Endodermal cell (in vitro differentiated cells): ENCODE measurements at places on chromosomes 2 and 18.

- DNase-seq: no peak
- H3K4me3 ChIP-seq: no peak overlapping the region
- no peaks in the 10 kb centered on the region for H3K27me3 ChIP-seq
- H3K36me3 ChIP-seq: no peaks in the 10 kb centered on the region
- no peak overlapping the region for H3K27ac ChIP-seq
These were observed 140.9 kb downstream of the MCFD2 start for GRCh38 chr2:46774499-46775228.

DNA sequence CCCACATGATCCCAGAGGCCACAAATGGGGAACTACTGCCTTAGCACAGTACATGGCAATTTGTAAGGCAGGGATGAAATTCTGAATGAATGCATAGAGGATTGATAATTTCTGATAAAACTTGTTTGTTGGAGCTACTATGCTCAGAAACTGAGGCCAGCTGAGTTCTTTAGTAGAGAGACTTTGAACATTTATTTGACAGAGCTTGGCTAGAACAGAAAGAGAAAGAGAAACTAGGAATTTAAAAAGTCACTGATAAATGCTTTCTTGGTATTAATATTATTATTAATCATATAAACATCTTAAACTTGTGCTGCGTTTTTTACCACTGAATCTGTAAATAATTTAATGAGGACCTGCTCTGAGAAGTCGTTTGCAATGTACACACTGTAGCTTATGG is 923.7 kb upstream of the CNTNAP5 start:
- no peaks in the 10 kb centered on the region for H3K36me3 ChIP-seq
- no peak for DNase-seq
- no peak overlapping the region for H3K27ac ChIP-seq
- no peaks in the 10 kb centered on the region for H3K27me3 ChIP-seq
- peaks cover 3% of the 10 kb centered on the region for H3K4me1 ChIP-seq
- no peak overlapping the region for H3K4me3 ChIP-seq

- no peak for DNase-seq
- no peaks in the 10 kb centered on the region for H3K27me3 ChIP-seq
- no peak overlapping the region for H3K27ac ChIP-seq
- no peak overlapping the region for H3K4me3 ChIP-seq
These were observed 24.1 kb upstream of the NABP1 start for GRCh38 chr2:191653667-191654391.

DNA sequence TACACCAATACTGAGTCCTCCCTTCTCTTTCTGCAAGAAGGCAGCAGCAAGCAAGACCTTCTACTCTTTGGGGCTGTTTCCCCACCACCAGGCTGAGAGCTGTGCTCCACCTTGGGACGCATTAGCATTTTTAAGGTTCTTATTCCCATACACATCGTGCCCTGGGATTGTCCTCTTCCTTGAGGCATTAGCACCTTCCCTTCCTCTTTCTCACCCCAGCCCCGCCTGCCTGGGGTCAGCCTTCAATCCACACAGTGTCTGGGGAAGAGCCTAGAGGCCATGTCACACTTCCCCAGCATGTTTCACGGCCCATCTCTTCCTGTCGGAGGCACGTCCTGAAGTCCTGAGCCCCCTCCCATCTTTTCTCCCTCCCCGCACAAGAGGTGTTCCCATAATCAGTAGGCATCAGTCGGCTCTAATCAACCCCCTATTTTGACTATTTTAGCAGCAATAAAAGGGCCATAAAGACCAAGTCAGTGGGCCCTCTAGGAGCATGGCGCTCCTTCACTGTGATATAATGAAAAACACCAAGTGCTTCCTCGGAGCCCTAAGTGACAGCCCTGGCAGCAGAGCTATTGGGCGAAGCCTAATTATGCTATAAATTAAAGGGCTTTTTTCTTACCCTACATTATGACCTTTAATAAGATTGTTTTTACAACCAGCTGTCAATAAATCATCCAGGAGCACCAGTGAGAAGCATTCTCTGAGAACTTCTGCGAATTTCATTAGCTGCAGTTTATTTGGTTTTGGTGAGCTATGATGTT is 55.0 kb upstream of the PKDCC start:
- peak; percentile 90 for DNase-seq
- no peaks in the 10 kb centered on the region for H3K27me3 ChIP-seq
- no peaks in the 10 kb centered on the region for H3K4me1 ChIP-seq
- no peaks in the 10 kb centered on the region for H3K36me3 ChIP-seq

- no peak overlapping the region for H3K4me3 ChIP-seq
- DNase-seq: no peak
- H3K27ac ChIP-seq: no peak overlapping the region
- H3K36me3 ChIP-seq: no peaks in the 10 kb centered on the region
- no peaks in the 10 kb centered on the region for H3K27me3 ChIP-seq
- peaks cover 3% of the 10 kb centered on the region for H3K4me1 ChIP-seq
These were observed 11.3 kb upstream of the MALL start for GRCh38 chr2:110126906-110127305.

GRCh38 chr18:22985250-22985649 is 52.1 kb downstream of the RBBP8 start:
- peaks cover 61% of the 10 kb centered on the region for H3K36me3 ChIP-seq
- no peak for DNase-seq
- H3K27ac ChIP-seq: no peak overlapping the region
- no peaks in the 10 kb centered on the region for H3K27me3 ChIP-seq
- H3K4me3 ChIP-seq: no peak overlapping the region

DNA sequence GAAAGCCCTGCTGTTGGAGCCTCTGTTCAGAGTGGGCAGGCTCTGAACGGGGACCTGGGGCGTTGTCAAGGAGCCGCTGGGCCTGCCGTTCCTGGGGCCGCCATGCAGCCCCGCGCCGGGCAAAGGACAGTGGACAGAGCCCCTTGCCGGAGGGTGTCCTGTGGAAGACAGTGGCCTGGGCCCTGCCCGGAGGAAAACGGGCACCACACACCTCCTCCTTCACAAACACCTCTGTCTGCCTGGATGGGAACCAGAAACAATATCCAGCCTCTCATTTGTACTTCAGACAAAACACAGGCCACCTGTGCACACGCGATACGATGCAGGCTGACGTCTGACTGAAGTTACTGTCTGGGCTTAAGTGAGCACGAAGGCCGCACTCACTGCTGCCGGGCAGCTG is 233.7 kb downstream of the TWIST2 start:
- DNase-seq: no peak
- peak overlapping the region; percentile 36 for H3K27ac ChIP-seq
- H3K4me3 ChIP-seq: no peak overlapping the region
- no peaks in the 10 kb centered on the region for H3K27me3 ChIP-seq
- H3K4me1 ChIP-seq: no peaks in the 10 kb centered on the region
- no peaks in the 10 kb centered on the region for H3K36me3 ChIP-seq

GRCh38 chr2:23291239-23291638 is 93.7 kb upstream of the KLHL29 start:
- H3K27me3 ChIP-seq: no peaks in the 10 kb centered on the region
- peaks cover 6% of the 10 kb centered on the region for H3K4me1 ChIP-seq
- no peak overlapping the region for H3K27ac ChIP-seq
- no peak overlapping the region for H3K4me3 ChIP-seq
- H3K36me3 ChIP-seq: no peaks in the 10 kb centered on the region

GRCh38 chr2:162839419-162839818 is 852 bp upstream of the KCNH7 start:
- H3K27me3 ChIP-seq: peaks cover 52% of the 10 kb centered on the region
- H3K27ac ChIP-seq: no peak overlapping the region
- no peaks in the 10 kb centered on the region for H3K36me3 ChIP-seq
- H3K4me1 ChIP-seq: no peaks in the 10 kb centered on the region

GRCh38 chr18:1213126-1213525 is 308.5 kb downstream of the ADCYAP1 start:
- H3K4me1 ChIP-seq: no peaks in the 10 kb centered on the region
- no peak for DNase-seq

DNA sequence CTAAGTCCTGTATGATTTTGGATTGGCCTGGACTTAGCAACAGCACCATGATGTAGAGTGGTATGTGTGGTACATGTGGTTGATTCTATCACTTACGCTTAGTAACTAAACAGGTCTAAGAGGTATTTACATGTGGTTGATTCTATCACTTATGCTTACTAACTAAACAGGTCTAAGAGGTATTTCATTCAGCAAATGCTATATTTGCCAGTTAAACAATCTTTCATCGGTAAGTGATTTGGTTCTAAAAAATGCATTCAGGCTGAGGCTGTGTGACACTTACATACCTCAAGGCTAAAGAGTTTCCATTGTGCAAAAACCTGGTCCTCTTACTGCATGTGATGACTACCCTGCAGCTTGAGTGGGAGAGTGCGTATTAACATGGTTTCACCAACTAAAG is 13.1 kb downstream of the EIF4E2 start:
- H3K27ac ChIP-seq: no peak overlapping the region
- no peaks in the 10 kb centered on the region for H3K27me3 ChIP-seq
- H3K4me3 ChIP-seq: no peak overlapping the region
- DNase-seq: no peak

DNA sequence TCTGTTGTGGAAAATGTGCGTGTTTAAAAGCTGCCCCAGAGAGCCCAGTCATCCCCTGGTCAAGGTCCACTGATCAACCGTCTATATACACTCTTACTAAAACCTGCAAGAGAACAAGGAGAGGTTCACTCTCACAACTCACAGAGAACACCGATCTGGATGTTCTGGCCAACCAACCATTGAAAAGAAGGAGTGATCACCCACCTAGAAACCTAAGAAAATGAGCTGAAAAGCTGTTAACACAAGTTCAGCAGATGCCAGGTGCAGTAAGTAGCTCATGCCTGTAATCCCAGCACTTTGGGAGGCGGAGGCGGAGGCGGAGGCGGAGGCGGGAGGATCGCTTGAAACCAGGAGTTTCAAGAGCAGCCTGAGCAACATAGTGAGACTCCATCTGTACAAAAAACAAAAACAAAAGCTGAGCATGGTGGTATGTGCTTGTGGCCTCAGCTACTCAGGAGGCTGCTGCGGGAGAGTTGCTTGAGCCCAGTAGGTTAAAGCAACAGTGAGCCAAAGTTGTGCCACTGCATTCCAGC is 14.5 kb downstream of the ATG16L1 start:
- DNase-seq: no peak
- no peaks in the 10 kb centered on the region for H3K4me1 ChIP-seq
- H3K27me3 ChIP-seq: no peaks in the 10 kb centered on the region

GRCh38 chr2:3779496-3780049 is 76.2 kb downstream of the DCDC2C start:
- H3K27me3 ChIP-seq: no peaks in the 10 kb centered on the region
- no peaks in the 10 kb centered on the region for H3K4me1 ChIP-seq
- DNase-seq: no peak
- no peak overlapping the region for H3K27ac ChIP-seq
- no peaks in the 10 kb centered on the region for H3K36me3 ChIP-seq

DNA sequence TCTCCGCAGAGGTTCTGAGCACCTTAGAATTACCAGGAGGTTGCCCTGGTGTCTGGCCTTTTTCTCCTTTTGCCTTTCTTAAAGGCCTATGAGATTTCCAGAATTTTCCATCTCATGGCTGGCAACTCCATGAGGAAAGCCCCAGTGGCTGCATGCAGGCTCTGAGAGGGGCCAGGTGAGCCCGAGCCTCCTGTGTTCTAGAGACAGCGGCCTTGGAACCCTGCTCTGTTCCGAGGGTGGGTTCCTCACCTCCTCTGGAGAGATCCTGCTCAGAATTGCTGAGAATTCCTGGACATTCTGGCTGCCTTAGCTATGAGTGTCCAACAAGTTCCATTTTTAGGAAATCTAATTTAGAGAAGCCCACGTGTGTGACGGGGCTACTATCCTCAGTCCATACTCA is 35.7 kb upstream of the HPCAL1 start:
- no peaks in the 10 kb centered on the region for H3K36me3 ChIP-seq
- no peak overlapping the region for H3K4me3 ChIP-seq
- H3K4me1 ChIP-seq: no peaks in the 10 kb centered on the region
- H3K27ac ChIP-seq: no peak overlapping the region
- no peaks in the 10 kb centered on the region for H3K27me3 ChIP-seq
- no peak for DNase-seq

- H3K4me1 ChIP-seq: no peaks in the 10 kb centered on the region
- H3K27ac ChIP-seq: no peak overlapping the region
- no peaks in the 10 kb centered on the region for H3K36me3 ChIP-seq
- no peak overlapping the region for H3K4me3 ChIP-seq
- DNase-seq: no peak
These were observed 42.9 kb upstream of the EML6 start for GRCh38 chr2:54680397-54681041.

DNA sequence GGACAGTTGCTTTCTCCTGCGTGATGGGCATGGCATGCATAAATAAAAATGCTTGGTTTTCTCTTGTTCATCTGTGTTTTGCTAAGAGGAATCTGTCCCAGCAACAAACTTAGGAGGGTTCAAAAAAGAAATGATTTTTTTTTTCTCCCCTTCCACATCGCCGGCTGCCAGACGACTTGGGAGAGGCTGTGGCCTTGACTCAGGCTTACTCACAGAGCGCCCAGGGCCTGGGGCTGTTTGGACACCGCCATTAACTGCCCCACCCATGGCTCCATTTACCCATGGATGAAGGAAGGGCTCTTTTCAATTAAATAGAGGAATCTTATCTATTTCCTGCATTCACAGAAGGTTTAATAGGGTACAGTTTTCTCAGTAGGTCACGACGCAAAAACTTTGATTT is 22.3 kb upstream of the SERPINB5 start:
- no peak for DNase-seq
- no peak overlapping the region for H3K4me3 ChIP-seq
- no peaks in the 10 kb centered on the region for H3K36me3 ChIP-seq
- H3K4me1 ChIP-seq: no peaks in the 10 kb centered on the region
